ENCODE measurements at places on chromosomes 2 and 18.

DNA sequence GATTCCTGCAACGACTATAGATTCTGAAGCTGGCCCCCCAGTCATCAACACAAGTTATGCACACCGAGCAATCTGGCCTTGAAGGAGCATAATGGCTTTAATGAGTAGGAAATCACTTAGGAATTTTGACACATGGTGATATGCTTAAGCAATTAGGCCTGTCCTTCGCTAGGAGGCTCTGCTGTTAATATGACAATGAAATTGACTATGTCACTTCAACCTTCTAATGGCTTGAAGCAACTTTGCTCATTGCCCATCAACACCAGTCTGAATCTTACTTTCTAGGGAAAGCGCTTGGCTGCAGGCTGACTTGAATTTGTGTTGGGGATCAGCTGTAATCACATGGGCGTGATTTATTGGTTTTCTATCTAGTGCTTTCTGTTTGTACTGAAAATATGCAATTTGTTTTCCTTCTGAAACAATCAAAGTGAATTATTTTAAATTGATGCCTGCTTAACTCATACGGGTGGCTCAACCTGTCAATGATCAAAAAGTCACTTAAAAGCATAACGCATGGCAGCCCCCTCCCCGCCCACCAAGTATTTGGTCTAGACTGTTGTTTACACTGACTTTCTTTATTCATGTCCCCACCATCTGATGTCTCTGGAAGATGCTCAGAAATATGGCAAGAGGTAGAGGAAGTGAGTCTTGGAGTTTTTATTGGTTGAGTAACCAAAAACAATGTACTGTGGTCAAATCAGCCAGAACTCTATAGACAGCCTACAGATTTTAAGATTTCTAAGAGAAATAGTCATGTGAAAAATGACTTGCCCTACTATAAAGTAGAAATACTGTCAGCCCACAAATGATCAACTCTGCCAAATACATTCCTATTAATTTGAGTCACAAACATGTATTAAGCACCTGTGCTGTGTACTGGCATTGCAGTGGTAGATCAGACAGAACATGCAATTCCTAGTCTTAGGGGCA lies 344.9 kb downstream of the RBM43 start:
- DNase-seq = no peak

DNA sequence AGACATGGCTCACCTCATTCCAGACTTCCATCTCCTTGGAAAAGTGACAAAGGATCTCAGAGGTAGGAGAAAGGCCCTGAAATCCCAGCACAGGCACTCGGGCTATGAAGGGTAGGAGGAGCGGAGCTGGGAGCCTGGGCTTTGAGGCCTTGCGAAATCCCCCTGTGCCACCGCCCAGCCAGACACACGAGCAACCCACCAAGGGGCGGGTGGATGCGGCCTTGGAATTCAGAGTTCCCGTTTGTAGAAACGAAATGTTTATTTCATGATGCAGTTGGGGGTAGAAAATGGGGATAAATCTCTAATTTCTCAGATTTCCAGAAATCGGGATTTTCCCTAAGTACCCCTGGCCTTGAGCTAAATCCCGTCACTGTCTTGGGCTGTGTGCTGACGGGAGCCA lies 177.1 kb upstream of the HDAC4 start:
- DNase-seq = no peak

- DNase-seq = no peak
These were observed 239.0 kb upstream of the KLHL29 start for GRCh38 chr2:23146011-23146410.

GRCh38 chr2:27080140-27080469 lies 1.7 kb downstream of the EMILIN1 start:
- no peak for DNase-seq

DNA sequence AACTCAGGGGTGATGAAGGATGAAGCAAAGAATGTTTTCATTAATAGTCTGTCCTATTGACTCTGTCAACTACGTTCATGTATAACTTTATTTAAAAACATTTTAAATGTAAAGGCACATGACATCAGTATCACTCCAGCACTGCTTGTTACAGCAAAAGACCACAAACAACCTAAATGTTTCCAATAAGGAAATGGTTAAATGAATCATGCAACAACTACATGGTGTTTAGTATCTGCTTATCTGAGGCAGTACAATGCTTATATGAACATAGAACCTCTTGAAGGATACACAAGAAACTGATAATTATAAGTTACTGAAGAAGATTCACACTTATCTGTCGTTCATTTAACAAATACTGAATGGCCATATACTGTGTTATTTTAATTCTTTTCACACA lies 8.4 kb downstream of the BARD1 start:
- DNase-seq = no peak

GRCh38 chr2:135893374-135893794 lies 17.1 kb upstream of the MCM6 start:
- no peak for DNase-seq

Measured in CD4-positive, alpha-beta T cell treated with Interleukin-17A for 4 hours (primary cell).